ENCODE measurements at places on chromosomes 3 and 15.

DNA sequence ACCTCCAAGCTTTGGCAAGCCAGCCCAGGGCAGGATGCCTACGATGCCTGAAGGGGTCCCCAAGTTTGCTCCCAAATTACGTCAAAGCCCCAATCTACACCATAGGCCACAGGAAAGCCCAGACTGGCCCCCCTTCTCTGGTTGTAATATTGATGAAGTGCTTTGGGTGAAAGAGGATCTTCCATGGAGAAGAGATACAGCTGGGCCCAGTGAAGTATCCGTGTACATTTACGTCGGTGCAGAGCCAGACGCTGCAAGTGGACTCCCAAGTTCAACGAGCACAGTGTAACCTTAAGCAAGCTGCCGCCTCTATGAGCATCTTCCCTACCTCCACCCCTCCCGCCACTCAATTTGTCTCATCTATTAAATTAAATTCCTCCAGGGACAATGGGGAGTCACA is 100.1 kb upstream of the TPM1 start:
- no peak for DNase-seq

GRCh38 chr3:144241404-144241803 is 269.8 kb downstream of the DIPK2A start:
- DNase-seq, result no peak

- no peak for DNase-seq
These were observed 316.8 kb downstream of the VPS13C start for GRCh38 chr15:61743345-61743909.

GRCh38 chr3:51024121-51024520 is 349.4 kb downstream of the DOCK3 start:
- no peak for DNase-seq

- DNase-seq, result peak; percentile 71
These were observed 31.9 kb downstream of the EHD4 start for GRCh38 chr15:41940441-41940857.

DNA sequence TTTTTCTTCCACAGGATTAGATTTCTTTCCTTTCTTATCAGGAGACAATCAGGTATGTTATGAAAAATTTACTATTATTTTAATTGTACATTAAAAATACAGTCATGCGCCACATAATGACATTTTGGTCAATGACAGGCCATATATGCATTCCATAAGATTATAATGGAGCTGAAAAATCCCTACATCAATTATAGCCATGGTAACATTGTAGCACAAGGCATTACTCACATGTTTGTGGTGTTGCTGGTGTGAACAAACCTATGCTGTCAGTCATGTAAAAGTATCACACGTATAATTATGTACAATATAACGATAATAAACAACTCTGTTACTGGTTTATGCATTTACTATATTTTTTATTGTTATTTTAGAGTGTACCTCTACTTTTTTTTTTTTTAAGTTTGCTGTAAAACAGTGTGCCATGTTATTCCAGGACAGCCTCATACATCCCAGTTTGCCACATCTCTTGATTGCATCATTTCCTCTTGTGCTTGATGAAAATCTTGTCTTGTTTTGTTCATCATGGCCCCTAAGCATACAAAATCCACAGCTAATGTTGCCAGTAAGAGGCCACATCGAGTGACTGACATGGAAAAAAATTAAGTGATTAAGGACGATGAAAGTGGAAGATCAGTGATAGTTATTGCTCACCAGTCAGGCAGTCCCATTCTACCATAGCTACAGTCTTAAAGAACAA is 21.4 kb downstream of the CALML4 start:
- no peak for DNase-seq

GRCh38 chr3:30082652-30083051 is 523.7 kb upstream of the TGFBR2 start:
- no peak for DNase-seq

- DNase-seq, result no peak
These were observed 149.0 kb downstream of the PGPEP1L start for GRCh38 chr15:98858610-98859023.

DNA sequence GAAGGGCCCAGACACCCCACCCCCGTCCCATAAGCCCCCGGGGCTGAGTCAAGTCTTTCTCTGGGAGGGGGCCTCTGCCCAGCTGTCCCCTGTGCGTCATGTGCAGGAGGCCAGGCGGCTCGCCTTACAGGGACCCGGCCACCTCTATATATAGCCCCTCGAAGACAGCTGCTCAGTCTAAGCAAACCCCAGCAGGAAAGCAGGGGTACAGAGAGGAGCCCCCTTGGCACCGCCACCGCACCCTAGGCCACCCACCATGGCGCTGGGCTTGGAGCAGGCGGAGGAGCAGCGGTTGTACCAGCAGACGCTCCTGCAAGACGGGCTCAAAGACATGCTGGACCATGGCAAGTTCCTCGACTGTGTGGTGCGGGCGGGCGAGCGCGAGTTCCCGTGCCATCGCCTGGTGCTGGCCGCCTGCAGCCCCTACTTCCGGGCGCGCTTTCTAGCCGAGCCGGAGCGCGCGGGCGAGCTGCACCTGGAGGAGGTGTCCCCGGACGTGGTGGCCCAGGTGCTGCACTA is at the start of gene KLHL40:
Gene KLHL40 (plus strand): TSS at position 175 of the 519 bp plus-strand sequence. CDS start 82 bp downstream, at position 257.
- no peak for DNase-seq

- no peak for DNase-seq
These were observed 70.0 kb downstream of the FOXP1 start for GRCh38 chr3:71513515-71513914.

- peak; percentile 27 for DNase-seq
These were observed 34.9 kb upstream of the MEIS2 start for GRCh38 chr15:37135225-37135624.

DNA sequence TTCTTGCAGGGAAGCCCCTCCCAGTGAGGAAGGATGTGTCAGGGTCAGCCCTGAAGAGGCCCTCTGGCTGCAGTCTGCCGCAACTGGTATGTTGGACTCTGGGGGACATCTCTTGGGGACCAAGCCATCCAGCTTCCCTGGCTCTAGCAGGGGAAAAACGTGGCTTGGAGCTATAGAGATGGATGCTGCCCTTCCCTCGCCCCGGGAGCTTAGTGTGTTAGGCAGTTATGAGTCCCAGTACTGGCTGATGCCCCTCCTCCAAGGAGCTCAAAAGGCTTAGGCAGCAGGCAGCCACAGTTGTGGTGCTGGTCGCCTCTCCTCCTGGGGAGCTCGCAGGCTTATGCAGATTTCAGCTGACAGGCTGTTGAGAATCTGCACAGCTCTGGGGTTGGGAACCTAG is 353.1 kb upstream of the GBE1 start:
- no peak for DNase-seq

GRCh38 chr3:11591391-11592282 is 52.1 kb downstream of the VGLL4 start:
- DNase-seq, result no peak

- DNase-seq, result peak; percentile 80
These were observed 7.7 kb downstream of the DUOXA2 start for GRCh38 chr15:45121706-45122417.

- DNase-seq, result no peak
These were observed 64.5 kb downstream of the NEDD4 start for GRCh38 chr15:55928955-55929354.

DNA sequence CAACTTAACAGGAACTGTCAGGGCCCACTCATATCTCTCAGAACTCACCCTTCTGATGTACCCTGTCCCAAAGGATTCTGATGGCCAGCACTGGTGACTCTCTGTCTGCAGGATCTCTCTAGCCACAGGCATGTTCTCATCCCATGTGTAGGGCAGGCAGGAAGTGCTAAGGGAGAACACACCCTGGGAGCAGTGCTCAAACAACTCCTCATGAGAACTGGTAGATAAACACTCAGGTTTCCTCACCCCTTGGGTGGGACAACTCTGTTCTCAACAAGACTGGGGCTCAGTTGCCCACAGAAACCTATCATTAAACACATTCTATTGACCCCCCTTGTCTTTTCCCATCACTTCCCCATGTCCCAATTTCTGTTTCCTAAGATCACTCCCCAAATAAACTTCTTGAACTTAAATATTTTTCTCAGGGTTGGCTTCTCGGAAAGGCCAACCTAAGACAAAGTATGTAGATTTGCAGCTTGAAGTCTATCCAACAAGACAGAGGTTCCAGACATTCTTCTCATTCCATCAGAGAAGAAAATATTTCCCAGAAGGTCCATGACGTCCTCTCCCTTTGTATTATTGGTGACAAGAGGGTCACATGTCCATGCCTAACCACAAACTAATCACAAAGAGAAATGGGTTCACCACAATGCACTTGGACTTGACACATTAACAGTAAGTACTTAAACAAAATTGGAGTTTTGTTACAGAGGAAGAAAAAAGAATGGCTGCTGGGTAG is 276.6 kb upstream of the GADL1 start:
- DNase-seq, result peak; percentile 59

GRCh38 chr3:65712140-65712539 is 326.6 kb downstream of the MAGI1 start:
- no peak for DNase-seq

DNA sequence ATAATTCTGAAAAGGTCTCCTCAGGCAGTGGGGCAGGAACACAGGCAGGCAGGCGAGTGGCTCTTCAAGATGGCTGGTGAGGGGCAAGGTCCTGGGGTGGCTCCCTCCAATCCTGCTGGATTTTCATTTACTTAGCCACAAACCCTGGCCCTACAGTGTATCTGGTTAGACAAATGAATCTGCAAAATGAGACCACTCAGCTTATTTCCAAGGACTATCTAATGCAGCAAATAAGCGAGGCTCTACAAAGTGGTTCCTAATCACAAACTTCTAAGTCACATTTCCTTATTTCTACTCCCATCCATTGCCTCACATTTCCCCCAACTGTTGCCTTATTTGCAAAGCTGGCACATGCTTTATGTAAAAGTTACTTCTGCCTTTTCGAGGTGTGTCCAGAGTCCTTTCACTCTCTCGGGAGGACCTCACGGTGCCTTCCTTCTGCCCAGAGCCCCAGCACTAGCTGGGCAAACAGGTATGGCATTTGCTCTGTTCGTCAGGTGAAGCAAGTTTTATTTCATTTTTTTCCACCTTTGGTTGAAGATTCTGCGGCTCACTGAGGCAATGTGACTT is 40.5 kb downstream of the CCDC12 start:
- no peak for DNase-seq

GRCh38 chr3:66606868-66607267 is 106.0 kb upstream of the LRIG1 start:
- DNase-seq, result no peak

GRCh38 chr3:140731440-140732119 is 53.7 kb downstream of the TRIM42 start:
- no peak for DNase-seq

DNA sequence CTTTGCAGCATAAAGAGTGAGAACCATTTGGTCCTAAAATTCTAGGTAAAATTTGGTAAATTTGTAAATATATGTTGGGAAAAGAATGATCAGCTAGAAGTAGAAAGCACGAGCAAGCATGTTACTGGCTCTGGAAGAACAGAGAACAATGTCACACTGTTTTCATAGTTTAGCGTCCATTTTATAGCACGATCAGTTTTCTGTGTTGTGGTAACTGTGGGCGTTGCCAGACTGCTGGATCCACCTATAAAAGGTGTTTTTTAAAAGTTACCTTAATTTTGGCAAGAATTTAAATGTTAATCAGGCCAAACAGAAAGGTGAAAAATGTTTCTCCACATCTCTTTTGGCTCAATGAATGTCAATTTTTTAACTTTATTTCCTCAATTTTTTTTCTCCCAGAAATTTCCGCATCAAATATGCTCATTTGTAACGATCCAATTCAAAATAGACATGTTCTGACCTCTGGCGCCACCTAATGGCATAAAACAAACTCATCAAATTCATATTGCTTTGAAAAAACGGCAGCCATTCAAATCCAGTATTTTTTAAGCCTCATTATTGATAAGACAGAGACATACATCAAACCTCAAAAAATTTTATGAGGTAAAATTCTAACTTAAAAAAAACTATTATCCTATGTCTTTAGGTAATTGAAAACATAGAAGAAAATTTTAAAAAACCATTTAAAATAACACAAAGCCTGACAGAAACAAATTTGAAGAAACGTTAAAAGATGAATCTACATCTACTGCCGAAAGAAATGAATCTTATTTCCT is 5.5 kb upstream of the GP5 start:
- peak; percentile 21 for DNase-seq

DNA sequence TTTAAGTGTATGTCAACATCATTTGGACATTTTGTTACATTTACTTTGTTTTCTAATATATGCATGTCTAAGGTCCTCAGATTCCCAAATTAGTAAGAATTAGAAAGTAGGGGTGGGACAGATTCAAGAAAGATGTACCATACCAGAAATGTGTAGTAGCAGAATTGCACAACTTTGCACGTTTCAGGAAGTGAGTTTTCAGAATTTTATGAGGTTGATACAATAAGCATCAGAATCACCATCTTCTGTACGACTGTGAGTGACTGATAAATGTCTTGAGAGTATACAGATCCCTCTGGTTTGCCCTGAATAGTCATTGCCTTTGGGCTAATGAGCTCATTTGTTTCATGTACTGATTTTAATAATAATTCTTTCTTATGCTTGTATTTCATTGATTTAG is 9.3 kb downstream of the ARIH2 start:
- no peak for DNase-seq

- no peak for DNase-seq
These were observed 735 bp downstream of the STIMATE start for GRCh38 chr3:52896613-52897012.

GRCh38 chr3:16090706-16091105 is 83.8 kb upstream of the GALNT15 start:
- DNase-seq, result no peak

Data from NCI-H226 (cell line).